Esophagus squamous epithelium (tissue), 5 donors: ENCODE measurements at places on chromosomes 1 and 21.

DNA sequence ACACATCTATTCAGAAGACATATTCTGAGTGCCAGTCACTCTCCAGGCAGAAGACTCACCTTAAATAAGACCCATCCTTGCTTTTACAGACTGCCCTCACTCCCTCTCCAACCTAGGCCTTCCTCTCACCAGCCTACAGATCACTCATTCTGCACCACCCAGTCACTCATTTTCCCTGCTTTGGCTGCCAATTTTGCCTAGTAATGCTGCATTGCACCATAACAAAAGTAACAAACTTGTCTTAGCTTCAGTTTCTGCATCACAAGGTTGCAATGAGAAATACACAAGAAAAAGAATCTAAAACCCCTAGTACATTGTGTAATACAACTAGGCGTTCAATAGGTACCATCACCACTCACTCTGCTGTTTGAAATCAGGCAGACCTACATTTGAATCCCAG is 292.4 kb downstream of the PLPP3 start:
- DNase-seq: no peak

DNA sequence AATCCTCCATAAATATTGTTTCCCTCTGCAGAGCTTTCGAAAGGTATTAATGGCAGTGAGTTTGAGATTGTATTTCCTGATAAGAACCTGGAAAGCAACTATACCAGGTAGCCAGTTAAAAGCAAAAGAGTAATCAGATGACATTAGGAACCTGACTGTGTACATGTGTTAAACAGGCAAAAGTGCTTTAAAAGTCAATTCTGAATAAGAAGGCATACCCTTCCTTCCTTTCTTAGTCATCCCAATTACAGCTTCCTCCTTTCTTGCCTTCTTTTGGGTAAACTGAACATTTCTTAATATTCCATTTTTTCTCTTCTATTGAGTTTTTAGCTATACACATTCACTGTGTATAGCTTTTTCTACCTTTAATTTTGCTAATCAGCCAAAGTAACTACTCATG is 144.7 kb downstream of the ZNF281 start:
- no peak for DNase-seq

DNA sequence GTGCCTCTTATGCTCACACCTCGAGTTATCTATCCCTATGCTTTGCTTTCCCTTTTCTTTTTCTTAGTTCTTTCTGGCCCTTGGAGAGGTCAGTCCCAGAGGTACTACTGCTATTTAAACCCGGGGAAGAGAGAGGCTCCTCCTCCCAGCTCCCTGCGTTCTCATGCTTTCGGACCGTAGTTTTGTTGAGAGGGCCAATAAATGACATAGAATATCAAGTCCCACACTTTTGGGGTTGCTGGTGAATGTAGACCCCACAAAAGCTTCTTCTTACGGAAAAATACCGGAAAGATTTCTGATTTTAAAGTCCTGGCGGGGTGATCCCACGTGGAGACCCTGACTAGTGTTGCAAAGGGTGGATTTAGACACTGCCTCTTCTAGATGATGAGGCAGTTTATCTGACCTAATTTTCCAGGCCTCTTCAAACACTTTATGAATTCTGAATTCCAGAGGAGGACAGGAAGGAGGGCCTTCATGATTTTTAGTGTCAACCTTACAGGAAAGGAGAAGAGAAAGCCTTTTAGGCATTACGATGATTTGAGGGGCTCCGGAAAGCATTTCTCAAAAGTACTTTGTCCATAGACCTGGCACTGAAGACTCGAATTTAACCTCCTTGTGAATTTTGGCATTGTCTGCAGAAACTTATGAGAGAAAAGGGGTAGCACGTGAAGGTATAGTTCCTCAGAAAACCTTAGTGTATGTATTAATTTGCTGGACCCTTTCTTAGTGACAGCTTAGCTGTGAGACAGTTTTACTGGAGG is 694 bp downstream of the TMEM167B start:
- DNase-seq: no peak

DNA sequence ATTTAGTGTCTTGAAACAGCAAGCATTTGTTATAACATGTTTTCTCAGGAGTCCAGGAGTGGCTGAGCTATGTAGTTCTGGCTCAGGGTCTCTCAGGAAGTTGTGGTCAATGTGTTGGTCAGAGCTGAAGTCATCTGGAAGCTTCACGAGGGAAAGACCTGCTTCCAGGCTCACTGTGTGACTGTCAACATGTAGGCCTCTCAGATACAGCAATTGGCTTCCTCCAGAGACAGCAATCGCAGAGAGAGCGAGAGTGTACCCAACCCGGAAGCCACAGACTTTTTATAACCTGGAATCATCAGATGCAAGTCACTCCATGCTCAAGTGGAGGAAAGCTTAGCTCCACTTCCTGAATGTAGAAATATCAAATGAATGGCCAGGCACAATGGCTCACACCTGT is 40.9 kb downstream of the TNFRSF9 start:
- no peak for DNase-seq

DNA sequence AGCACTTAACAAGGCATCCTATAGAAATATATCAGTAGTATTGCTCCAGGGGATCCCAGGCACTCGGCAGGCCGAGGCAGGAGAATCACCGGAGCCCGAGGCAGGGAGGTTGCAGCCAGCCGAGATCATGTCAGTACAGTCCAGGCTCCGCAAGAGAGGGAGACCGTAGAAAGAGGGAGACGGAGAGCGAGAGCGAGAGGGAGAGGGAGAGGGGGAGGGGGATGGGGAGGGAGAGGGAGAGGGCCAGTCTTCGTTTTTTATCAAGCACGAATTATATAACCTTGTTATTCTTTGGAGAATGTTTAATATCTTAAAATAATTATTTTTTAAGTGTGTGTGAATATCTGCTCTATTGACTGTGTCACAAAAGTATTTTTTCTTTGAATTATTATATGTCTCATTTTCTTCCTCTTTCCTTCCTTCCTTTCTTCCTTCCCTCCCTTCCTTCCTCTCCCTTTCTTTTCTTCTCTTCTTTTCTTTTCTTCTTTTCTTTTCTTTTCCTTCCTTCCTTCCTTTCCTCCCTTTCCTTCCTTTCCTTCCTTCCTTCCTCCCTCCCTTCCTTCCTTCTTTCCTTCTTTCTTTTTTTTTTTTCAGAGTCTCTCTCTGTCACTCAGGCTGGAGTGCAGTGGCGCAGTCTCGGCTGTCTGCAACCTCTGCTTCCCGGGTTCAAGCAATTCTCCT is 233.7 kb downstream of the SRGAP2C start:
- no peak for DNase-seq

- DNase-seq: no peak
These were observed 103.2 kb downstream of the SLC35F3 start for GRCh38 chr1:234007684-234008083.

DNA sequence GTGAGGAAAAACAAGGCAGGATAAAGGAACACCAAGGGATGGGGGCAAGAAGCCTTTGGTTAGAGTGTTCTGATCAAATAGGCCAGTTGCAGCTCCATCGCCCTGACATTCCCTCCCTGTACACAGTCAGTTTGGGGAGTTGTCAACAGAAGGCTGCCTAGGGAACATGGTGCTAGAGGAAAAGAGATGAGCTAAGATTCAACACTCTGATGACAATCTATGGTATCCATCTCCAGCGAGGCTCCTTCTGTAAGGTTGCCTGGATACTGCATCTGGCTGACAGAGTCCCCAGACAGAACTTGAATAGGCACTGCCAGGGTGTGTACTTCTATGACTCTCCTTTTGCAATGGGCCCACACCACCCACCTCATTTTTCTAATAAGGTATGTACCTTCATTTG is 11.2 kb upstream of the SLAMF9 start:
- no peak for DNase-seq

- DNase-seq: no peak
These were observed 12.0 kb downstream of the DHCR24 start for GRCh38 chr1:54875000-54875399.

DNA sequence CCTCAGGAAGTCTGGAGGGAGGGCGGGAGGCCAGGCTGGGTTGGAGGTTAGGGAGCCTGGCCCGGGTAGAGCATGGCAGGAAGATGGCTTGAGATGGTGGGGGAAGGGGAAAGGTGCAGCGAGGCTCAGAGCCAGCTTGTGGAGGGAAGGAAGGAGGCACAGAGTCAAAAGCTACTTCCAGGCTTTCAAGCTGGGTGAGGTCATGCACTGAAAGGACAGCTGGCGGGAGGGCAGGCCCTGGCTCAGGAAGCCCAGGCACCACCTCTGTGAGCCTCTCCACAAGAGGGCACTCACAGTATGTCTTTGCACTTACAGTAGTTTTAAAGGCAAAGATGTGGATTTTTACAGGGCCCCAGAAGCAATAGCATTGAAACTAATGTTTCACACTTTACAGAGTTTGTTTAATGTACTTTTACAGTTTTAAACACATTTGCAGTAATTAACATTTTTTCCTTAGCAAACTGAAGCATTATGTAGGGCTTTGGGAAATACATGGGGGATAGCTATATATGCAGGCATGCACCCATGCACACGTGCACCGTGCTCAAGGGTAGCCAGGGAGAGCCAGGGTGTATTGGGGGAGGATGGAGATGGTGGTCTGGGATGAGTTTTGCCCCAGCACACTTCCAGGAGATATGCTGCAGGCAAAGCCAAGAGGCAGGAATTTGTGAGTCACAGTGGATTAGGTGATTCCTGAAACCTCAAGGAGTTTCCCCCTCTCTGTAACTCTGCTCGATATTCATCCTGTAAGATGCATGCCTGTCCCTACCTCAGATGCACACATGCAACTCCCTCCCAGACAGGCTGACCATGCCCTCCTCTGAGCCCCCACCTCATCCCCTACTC is 6.1 kb upstream of the ADAM15 start:
- DNase-seq: no peak

DNA sequence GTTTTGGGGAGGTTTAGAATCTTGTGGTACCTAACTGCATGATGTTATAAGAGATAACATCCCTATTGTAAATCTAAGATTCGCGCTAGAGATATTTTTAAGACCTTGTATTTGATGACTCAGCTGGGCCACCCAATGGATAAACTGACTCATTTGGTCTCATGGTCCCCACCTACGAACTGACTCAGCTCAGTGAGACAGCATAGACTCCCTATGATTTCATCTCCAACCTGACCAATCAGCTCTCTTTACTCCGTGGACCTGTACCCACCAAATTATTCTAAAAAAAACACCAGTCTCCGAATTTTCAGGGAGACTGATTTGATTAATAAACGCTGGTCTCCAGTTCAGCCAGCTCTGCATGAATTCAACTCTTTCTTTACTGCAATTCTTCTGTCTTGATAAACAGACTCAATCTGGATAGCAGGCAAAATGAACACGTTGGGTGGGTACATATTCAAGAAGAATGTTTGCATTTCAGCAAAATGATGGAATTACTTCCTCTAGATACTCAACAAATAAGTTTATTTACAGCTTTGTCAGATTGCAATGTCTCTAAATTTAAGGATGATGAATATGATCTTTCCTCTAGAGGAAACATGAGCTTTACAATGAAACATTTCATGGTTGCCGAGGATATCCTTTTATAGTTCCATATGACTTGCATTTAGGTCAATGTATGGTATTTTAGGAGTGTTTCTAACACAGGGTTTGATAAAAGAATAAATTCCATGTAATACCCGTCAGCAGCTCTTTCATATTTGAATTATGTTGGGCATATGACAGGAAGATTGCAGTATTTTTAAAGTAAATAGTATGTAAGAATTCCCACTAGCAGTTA is 516.6 kb upstream of the RGS18 start:
- no peak for DNase-seq

DNA sequence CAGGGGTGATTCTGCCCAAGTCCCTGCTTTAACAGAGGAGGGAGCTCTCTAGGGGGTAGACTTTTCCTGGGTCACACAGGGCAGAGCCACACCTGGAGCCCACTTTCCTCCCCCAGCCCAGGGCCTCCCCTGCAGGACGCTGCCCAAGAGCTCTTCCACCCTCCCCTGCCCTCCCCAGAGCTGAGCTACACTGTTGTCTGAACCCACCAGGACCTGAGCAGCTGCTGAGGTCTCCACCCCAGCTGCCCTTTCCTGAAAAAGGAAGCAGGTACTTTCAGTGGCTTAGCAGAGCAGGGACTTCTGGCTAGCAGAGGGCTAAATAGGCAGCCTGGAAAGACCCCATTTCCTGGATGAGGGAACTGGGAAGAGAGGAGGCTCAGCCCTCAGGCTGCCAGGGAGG is 169.3 kb upstream of the ETV3 start:
- no peak for DNase-seq

- no peak for DNase-seq
These were observed 11.1 kb downstream of the ADPRS start for GRCh38 chr1:36099681-36100341.

GRCh38 chr1:225253784-225254183 is 174.1 kb downstream of the LBR start:
- no peak for DNase-seq

DNA sequence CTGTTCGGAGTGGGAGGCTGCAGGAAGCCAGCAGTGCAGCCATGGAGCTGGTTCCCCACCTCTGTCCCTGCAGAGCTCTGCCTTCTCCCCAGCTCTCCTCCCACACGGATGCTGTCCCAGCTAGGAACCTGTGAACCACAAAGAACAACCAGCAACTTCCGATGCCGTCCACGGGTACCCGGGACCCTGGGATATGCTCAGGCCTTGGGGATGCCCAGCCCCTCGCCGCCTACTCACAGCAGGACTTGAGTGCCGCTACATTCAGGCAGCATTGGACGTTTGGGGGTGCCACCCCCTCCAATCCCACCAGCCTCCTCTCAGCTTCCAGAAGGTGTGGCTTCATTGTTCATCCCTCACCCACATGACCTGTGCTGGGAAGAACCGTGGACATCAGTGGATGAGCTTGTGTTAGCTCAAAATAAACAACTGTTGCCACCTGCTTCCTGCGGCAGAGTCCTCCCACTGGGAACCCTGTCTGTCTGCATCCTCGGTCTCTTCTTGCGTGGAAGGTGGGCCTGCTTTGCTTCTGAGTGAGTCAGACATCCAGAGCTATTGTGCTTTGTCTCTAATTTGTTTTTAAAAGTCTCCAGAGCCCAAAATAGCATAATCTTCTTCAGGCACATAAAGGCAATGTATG is 20.1 kb upstream of the AJAP1 start:
- no peak for DNase-seq

DNA sequence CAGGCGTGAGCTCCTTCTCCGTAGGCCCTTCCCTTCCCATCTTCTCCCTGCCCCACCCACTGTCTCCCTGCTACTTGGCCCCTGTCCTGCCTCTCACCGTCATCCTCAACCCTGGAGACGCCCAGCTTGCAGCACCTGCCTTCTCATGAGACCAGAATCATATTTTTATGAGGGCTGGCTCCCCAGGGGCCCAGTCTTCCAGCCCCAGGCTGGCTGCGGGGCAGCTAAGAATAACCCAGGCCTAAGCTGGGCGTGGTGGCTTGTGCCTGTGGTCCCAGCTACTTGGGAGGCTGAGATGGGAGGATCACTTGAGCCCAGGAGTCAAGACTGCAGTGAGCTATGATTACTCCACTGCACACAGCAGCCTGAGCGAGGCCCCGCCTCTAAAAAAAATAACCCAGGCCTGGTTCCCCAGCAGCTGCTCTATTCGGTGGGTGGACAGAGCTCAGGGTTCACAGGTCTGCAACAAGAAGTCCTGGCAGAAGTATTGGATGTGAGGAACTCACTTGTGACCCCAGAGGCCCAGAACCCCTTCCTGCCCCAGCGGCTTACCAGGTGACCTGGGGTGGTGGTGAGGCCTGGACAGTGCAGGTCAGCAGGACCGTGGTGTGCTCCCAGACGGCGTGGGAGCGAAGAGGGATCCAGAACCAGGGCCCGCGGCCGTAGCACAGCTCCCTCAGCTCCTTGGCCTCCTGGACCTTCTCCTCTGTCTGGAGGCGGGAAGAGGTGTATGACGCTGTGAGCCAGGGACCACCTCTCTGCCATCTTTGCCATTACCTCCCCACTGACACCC is 6.4 kb downstream of the MYOM3 start:
- DNase-seq: no peak
